ENCODE measurements at places on chromosomes 2 and 18.

GRCh38 chr2:71129902-71130151, 202 bp downstream of the MCEE start:
- no peak for DNase-seq

- no peak for DNase-seq
Measured at GRCh38 chr18:42891705-42892104, 223.8 kb downstream of the RIT2 start.

GRCh38 chr2:64808092-64808491, 154.4 kb upstream of the SERTAD2 start:
- DNase-seq: no peak

DNA sequence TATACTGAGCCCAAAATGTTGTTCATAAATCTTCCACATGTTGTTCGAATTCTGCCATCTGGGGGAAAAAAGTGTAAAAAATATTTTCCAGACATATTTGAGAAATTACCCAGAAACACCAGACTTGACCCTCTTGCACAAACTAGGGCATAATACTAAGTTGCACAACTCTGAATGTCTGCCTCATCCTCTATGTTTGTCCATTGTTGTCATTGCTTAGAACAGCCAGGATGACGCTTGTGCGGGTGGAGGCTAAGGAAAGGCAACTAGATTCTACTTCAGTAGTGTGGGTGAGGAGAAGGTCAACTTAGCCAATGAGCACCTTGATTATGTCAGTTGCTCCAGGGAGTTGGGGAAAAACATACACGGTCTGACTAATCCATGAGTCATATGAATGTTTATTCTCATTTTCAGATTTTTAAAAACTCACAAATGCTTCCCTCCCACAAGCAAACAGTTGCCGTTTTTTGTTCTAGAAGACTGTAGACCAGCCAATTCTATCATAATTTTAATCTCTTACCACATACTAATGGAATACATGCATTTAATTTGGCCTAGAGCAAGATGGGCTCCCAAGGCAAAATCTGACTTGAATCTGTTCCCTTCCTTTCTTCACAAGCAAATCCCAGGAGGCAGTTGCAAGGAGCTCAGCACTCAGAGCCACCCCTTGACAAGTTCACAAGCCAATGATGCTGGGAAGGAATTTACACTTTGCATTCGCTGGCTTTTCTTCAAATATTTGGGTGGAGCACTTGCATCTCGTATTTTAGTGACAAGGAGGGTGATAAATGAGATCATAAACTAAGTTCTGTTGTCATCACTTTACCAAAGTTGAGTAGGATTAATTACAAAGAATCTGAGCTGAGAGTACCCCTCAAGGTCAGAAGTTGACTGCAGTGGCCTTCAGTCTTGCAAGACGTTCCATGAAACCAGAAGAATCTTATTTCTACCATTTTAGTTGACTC, 163.2 kb upstream of the TWIST2 start:
- DNase-seq: no peak

DNA sequence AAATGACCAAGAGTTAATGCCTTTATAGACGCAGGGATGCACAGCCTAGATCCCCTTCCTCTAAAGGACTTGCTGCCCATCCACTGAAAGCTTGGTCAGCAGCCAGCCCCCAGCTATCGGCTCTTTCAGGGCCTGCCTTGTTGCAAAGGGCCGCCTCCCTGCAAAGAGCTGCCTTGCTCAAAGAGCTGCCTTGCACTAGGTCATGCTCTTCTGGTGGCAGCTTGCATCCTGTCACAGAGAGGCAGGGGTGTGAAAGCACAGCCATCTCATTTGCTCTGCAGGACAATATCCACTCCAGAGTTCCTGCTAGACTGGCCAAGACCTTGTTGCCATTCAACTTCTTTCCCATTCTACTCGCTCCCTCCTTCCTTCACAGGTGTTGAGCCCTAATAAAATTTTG, 137.1 kb downstream of the MCFD2 start:
- DNase-seq: no peak

DNA sequence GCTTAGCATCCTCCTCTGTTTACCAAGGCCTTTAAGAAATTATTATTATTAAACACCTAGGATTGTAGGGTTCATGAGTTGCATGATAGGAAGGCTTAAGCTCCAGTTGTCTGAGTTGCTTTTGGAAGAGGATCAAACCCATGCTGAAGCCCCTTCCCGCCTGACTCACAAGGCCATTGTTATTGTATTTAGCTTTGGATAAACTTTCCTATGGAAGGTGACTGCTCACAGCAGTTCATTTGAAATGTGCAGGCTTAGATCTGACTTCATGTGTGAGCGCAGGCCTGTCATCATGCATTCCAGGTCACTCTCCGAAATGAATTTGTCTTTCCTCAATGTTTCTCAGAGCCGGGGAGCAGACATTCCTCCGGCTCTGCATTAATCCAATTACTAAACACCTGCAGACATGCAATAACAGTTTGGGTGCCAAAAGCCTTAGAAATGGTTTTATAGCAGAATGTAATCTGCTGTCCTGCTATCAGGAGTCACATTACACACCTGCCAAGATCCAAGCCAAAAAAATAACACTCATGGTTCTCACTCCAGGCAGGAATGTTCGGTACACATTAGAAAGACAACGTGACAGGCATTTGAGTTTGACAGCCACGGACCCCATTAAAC, 119.9 kb downstream of the OSR1 start:
- DNase-seq: no peak

- DNase-seq: no peak
Measured at GRCh38 chr18:37402735-37403099, 162.9 kb downstream of the CELF4 start.

- no peak for DNase-seq
Measured at GRCh38 chr2:1870431-1870830, 126.1 kb upstream of the PXDN start.

GRCh38 chr2:19472391-19472978, 114.1 kb upstream of the OSR1 start:
- DNase-seq: no peak

DNA sequence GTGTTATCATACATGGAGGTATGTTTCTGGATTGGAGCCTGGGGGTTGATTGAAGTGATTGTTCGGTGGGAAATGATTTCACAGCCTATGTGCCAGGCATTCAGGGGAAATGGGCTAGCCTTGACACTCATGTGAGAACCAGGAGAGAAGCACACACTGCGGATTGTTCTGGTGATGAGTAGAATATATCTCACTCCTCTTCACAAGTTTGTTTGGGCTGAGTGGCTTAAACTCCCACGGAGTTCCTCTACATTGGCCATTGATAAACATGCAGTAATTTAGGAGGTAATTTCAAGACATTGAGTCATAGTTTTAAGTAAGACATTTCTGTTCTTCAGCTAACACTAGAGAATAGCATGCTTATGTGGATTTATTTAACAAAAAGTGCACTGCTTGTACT, 498.9 kb upstream of the NETO1 start:
- DNase-seq: no peak

DNA sequence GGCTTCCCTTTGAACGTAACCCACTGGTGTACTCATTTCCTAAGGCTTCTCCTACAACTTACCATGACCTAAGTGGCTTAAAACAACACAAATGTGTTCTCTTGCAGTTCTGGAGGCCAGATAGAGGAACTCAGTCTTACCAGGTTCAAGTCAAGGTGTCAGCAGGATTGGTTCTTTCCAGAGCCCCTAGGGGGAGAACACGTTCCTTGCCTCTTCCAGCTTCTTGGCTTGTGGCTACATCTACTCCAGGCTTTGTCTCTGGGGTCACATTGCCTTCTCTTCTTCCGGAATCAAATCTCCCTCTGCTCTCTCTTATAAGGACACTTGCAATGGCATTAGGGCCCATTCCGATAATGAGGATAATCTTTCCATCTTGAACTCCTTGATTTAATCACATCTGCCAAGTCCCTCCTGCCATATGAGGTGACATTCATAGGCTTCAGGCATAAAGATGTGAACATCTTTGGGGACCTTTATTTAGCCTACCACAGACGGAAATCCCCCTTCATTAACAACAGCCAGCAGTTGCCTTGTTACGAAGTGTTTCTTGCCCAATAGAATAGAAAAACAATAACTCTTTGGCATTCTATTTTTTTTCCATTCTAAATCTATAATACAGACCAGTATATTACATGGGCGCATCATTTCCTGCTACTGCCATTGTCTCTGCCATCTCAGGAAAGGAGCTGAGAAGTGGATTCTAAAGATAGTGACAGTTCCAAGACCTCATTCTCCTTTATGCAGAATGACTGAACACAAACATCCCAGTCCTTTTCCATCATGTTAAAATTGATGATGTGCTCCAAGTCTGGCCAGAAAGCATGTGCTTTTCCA, 362.0 kb downstream of the ZNF521 start:
- no peak for DNase-seq

GRCh38 chr18:12059334-12060181, 34.1 kb upstream of the ANKRD62 start:
- DNase-seq: no peak

DNA sequence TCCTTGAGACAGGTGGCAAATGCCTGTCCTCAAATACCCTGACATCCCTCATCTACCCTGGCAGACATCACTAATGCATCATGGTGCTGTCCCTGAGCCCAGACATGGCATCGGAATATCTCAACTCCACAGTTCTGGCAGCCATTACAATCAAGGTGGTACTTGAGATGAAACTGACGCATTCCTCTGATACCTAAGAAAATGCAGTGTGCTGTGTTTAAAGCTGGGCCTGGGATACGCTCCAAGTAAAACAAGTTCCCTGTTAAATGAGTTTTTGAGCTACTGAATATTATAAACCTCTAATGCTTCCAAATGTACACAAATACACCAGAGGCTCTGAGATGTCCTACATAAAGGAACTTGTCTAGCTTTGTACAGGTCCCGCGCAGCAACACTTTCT, 29.8 kb downstream of the POLR1A start:
- no peak for DNase-seq

DNA sequence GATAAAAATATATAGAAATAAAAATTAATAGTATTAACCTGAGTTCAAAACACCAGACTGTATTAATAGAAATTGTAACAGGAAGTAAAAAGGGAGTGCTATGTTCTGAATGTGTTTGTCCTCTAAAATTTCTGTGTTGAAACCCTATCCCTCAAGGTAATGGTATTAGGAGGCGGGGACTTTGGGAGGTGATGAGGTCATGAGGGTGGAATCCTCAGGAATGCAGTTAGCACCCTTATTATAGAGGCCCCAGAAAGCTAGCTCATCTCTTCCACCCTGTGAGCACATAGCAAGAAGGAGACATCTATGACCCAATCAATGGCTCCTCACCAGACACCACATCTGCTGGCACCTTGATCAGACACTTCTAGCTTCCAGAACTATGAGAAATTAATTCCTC, 124.5 kb downstream of the CMPK2 start:
- no peak for DNase-seq

- DNase-seq: no peak
Measured at GRCh38 chr18:5195656-5196055, 1.4 kb downstream of the AKAIN1 start.

- DNase-seq: no peak
Measured at GRCh38 chr2:20035955-20036666, 15.3 kb downstream of the LAPTM4A start.

DNA sequence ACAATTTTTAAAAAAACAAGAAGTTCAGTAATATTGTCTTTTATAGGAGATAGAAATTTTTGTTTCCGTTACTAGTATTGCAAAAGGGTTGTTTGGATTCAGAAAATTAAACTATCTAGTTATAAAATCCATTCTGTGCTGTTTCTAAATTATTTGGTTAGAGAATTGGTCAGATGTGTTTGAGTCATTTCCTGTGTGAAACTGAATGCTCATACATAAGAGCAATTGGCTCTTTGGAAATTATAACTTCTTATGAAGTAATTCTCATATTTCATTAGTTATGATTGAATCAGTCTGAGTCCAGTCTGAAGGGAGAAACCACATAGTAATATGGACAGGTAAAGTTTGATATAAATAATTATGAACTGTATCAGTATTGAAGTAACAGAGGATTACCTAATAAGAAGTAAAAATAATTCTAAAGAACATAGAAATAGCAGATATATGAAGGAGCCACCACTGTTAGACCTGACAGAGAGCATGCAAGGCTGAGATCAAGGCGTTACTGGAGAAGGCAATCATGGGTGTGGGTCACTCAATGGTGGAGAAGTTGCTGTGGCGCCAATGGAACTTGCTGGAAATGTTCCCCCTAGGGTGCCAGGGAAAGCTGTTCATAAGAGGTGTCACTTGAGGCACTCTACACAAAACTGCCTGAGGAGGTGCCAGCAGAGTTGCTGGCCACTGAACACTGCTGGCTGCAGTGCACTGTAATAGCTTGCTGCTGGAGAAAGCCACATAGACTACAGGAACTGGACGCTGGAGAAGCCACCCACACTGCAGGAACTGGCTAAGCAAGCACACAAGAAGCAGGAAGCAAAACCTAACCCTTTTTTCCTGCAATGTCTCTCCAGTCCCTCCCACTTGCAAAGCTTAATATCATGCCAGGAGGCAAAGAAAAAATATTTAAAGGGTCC, 18.0 kb upstream of the FAP start:
- DNase-seq: no peak

- DNase-seq: peak; percentile 11
Measured at GRCh38 chr2:17752892-17753802, 463 bp downstream of the SMC6 start.

DNA sequence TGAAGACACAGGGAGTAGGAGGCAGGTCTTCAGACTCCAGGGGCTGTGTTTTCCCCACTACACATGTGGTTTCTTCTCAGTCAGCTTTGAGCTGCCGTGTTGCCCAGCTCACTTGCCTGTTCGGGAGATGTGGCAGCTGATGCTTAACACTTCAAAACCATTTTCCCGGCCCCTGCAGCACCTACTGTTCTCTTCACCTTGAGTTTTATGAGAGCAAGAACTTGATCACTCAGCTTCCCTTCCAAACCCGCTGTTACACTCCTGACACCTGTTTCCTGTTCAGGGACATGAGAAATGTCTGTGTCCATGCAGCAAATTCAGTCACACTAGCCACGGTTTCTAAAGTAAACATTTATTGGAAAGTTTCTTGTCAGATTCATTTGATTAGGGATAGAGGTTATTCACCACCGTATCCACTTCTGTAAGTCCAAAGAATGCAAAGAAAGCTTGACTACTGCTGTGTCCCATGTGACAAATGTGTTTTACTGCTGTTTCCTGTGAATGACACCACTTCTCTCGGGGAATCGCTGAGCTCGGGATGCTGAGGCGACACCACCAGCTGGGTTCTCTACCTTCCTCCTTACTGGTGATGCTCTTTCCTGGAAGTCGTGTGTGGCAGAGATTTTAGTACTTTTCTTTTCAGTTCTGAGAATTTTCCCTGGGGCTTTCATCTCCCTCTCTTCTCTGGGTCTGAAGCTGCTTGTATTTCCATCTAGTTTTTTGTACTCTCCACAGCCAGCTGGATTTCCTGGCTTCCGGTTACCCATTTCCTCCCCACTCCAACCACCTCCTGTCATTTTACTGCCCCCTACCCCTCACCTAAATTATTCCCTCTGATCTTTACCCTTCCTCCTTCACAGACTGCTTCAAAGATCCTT, 91.7 kb downstream of the KLF7 start:
- DNase-seq: peak; percentile 7

DNA sequence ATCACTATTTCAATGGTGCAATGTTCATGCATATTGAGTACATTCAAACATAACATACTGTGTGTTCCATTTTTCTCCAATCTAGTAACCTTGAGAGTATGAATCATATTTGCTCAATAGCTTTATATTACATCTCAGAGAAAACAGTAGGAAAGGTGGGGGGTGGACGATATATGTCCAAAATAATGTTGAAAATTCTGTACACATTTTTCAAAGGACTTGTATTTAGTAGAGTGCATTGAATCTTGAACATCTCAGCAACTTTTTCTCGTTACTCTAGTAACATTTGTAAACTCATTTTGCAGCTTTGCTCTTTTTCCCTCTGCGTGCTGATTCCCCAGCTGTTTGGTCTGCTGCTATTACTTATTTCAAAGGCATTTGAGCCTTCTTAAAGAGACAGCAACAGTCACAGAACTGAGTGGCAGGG, 1487.0 kb downstream of the LRP1B start:
- no peak for DNase-seq

All from activated CD8-positive, alpha-beta memory T cell treated with anti-CD3 and anti-CD28 coated beads for 4 hours (primary cell).